ENCODE measurements at places on chromosomes 2 and 18.

- no peak for DNase-seq
Observed at GRCh38 chr2:63736354-63736753, 105.3 kb upstream of the UGP2 start.

- DNase-seq = no peak
Observed at GRCh38 chr2:33459745-33460144, 16.7 kb upstream of the RASGRP3 start.

DNA sequence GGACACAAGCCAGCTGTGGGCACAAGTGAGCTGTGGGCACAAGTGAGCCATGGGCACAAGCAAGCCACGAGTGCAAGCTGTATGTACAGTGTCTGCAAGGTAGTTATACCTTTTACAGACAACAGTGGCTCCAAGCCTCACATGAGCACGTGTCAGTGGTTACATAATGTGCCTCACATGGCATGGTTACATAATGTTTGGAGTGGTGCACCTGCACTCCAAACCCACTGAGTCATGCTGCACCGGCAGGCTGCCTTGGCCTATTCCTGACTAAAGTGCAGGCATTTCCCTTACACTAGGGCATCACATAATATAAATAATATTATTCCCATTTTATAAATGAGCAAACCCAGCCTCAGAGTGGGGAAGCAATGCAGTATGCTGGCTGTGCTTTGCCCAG, 62.6 kb downstream of the MARCO start:
- DNase-seq = no peak

DNA sequence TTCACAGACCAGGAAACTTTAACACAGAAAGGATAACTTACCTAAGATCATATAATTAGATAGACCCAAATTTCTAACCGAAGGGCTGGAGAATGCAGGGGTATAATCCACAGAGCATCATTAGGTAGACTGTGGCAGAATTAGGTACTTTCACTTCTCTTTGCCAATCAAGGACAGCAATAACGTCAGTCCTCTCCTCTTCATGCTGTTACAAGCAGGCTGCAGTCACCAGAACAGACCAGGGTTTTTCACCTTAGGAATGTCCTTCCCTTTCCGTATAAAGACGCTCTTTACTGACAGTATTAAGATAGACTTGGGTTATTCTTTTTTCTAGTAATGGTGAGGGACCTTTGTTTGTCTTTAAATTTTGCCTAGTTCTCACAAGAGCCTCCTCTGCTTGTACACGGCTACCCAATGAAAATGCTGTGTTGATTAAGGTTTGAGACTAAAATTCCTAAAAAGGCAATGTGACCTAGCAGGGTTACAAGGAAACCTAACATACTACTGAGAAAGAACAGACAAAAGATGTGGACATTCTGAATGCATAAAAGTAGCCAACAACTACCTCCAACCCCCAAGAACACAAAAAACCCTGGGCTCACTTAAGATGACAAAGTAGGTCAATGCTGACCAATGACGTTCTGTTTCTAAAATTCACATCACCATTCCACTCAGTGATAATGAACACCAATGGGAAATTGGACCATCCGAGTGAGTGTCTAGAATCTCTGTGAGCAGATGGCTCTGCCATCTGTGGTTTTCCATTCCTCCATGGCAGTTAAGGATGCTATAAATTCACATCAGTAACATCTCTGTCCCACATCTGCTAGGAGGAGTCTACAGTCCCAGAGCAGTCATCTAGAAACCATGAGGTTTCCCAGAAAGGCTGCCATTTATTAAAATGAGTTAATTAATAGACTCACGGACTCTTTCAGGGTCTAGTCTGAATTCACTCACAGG, 2.1 kb downstream of the PDIA6 start:
- DNase-seq = no peak

- no peak for DNase-seq
Observed at GRCh38 chr2:62705859-62706720, 577 bp downstream of the EHBP1 start.

DNA sequence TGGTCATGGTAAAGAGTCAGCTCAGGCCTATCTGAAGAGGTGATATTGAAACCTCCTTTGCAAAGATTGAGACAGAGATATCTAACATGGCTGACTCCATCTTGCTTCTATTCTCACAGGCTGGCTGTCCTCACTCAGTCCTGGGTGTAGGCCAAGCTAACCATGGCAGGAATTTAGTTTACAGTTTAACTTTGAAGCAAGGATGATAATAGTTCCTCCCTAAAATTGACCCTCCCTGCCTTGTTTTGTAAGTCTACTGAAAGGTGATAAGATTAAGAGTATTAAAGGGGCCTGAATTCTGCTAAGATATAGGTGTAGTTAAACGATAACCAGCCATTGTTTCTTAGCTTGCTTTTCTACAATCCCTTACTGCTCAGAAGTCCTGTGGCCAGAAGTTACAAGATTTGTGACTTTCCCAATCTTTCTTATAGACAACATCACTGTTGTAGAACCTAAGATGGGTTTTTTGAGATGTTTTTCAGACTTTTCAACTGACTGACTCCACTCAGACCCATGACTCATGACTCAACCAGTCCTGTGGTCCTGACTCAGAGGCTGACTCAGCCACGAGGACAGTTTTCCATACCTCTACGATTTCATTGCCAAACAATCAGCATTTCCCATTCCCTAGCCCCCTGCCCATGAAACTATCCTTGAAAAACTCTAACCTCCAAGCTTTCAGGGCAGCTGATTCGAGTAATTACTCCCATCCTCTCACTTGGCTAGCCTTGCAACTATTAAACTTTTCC, 195.7 kb upstream of the SESTD1 start:
- peak; percentile 63 for DNase-seq

GRCh38 chr2:129813404-129813803, 166.1 kb upstream of the RAB6C start:
- no peak for DNase-seq

DNA sequence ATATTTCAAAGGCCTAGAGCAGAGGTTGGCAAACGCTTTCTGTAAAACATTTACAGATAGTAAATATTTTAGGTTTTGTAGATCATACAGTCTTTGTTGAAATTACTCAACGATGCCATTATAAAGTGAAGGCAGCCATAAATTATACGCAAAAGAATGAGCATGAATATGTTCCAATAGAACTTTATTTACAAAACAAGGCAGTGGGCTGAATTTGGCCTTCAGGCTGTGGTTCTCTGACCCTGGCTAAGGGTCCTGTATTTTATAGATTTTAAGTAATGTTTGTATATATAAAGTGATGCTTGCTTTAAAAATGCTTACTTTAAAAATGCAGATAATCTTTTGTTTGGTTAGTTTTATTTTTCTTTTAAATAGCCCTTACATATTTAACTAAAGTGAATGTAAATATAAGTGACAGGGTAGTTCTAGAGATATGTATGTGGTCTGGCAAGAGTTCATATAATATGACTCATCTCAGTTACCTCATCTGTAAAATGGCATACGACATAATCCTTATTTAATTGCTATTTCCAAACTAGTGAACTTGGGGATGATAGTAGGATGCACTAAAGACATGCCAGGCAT, 51.7 kb upstream of the ATP5MC3 start:
- no peak for DNase-seq

GRCh38 chr18:38305961-38306360, 740.4 kb upstream of the CELF4 start:
- no peak for DNase-seq

DNA sequence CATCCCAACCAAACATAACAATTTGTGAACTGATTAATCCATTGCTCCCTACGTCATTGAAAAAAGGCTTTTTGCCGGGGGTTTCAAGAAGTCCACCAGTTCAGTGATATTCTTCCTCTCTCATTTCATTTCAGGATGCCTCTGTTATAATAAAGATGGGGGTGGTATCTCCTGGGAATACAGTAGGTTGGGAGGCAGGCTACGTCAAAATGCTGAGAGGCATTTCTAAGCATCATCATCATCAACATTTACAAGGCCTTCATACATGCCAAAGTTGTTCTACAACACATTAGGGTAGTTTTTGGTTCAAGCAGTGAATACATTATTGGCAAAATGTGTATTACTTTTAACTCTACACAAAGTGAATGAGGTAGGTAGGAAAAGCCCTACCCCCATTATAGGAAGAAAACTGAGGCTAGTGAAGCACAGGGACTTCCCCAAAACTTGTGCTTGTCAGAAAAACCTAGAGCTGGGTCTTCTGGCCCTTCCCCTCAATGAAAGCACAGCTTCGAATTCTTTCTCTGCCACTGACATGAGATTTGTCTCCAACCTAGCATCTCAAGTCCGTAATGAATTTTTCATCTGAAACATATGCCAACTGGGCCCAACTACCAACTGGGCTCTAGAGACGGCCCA, 11.3 kb downstream of the OSR1 start:
- no peak for DNase-seq

- no peak for DNase-seq
Observed at GRCh38 chr2:23627236-23628009, 242.4 kb downstream of the KLHL29 start.

- DNase-seq = no peak
Observed at GRCh38 chr18:75238100-75238499, 27.5 kb downstream of the TSHZ1 start.

DNA sequence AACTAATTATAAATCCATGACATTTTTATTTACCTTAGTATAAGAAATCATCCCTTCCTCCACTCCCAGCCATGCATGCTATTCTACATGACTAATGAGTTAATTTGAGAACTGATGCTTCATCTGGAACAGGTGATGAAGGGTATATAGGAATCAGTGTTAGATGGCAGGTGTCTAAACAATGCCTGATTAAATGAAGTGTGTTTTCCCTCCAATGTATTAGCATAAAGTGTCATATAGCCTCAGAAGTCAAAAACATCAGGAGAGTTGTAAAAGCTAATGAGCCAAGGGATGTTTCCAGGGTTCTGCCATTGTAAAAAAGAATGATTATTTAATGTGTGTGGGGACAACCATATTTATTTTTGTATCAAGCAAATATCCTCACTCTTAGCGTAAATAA, 913.8 kb downstream of the DCC start:
- DNase-seq = no peak

DNA sequence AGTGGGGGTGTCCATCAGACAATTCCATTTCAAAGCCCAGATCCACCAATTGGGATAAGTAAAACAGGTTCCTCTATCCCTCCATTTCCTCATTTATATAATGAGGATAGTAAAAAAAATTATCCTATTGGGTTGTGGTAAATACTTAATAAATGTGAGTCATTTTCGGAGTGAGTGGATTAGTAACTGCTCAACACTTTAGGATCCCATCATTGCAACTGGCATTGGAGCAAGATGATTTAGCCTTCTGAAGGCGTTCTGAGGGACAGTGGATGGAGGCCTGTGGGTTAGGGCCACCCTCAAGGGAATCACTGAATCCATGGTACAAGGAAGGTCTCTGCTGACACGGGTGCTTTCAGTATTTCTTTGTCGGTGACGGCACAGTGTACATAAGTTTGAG, 108.6 kb upstream of the FZD7 start:
- no peak for DNase-seq

GRCh38 chr2:71928734-71929481, 218.8 kb downstream of the CYP26B1 start:
- no peak for DNase-seq

DNA sequence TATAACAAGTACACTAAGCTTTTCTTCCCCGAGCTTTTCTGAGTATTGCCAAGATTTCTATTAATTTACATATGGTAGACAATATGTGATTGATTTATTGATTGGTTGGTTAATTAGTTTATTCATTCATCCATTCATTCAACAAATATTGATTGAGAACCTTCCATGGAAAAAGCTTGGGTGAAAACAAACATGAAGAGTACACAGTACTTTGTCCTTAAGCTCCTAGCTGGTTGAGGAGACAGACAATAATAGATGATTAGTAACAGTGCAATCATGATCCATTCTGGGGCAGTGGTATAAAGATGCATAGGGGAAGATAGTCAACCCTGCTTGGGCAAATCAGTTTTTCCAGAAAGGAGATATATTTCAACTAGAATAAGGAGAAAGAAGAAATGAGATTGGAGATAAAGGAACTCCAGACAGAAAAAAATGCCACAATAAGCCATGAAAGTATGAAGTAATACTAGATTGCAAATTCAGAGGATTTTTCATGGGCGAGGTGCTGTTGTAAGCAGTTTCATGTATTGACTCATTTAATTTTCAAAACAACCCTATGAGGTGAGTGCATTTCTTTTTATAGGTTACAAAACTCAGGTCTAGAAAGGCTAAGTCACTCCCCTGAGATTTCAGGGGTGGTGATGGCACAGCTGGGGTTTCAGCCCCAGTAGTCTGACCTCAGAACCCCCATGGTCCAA, 129.5 kb downstream of the RND3 start:
- DNase-seq = no peak

GRCh38 chr2:86368161-86368824, 30.9 kb upstream of the REEP1 start:
- no peak for DNase-seq

DNA sequence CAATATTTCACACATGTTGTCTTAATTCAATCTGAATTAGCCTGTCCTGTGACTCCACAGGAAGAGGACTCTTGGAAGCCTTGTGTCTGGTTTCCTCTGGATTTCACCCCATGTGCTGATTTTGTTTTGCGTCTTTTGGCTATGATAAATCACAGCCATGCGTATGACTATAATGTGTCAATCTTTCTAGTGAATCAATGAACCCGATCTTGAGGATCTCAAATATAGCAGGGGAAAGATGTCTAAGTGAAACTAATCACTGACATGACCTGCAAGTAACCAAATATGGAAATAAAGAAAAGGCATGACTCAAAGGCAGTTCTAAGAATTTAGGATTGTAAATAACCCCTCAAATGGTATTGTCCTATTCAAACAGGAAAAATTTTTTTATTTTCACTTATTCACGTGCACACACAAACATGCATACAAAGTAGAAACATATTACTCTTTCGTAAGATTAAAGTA, 8.2 kb downstream of the WDFY1 start:
- DNase-seq = no peak

GRCh38 chr18:56455874-56456273, 182.5 kb downstream of the TXNL1 start:
- DNase-seq = no peak

DNA sequence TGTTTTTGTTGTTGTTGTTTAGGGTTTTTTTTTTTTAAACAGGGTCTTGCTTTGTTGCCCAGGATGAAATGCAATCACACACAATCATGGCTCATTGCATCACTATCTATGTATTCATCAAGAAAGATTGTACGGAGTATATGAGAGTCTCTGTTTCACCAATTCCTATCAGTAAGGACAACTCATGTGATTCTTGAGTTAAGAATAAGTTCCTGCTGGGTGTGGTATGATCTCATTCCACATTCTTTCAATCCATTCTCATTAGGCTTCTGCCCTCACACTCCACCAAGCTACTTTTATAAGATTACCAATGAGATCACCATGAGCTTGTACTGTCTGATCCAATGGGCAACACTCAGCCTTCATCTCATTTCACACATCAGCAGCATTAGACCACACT, 9.1 kb upstream of the AP1S3 start:
- peak; percentile 56 for DNase-seq

- no peak for DNase-seq
Observed at GRCh38 chr18:9249254-9249653, 85.3 kb upstream of the TWSG1 start.

DNA sequence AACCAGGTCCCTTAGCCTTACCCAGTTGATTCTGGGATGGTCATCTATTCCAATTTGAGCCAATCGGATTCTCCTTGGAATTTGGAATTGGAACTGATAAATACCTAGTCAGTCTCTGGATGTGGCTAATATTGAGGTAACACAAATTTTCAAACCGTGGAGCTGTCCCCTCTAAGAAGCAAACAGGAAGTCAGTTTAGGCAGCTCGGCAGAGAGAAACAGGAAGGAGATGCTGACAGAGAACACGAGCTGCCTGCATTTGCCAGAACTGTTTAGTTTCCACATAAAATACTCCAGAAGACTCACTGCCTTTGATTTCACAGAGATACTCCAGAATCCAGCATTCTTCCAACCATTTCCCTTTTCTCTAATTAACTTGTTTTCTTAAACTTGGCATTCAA, 1024.9 kb downstream of the BCL11A start:
- DNase-seq = no peak
